ENCODE measurements at places on chromosomes 4 and X.

DNA sequence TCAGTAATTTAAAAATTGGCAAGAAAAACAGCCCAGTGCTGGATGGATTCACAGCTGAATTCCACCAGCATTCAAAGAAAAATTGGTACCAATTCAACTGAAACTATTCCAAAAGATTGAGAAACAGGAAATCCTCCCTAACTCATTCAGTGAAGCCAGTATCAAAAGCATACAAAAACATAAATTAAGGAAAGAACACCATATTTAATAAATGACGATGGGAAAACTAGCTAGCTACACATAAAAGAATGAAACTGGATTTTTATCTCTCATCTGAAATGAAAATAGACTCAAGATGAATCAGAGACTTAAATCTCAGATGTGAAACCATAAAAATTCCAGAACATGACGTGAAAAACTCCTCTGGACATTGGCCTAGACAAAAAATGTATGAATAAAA, 516.8 kb upstream of the SPANXN1 start:
- DNase-seq, result no peak

DNA sequence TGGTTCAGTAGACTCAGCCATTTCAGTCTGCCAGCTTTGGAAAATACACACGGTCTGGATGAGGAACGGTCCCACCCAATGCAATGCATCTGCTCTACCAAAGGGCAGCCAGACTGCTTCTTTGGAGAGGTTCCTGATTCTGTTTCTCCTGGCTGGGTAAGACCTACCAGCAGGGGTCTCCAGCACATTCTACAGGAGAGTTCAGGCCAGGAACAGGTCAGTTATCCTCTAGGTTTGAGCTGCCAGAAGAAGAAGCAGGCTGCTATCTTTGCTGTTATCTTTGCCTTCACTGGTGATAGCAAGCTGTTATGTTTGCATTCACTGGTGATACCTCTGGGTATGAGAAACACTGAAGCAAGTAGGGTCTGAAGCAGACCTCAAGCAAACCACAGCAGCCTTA, 45.5 kb upstream of the PBDC1 start:
- DNase-seq, result no peak

- DNase-seq, result no peak
Measured at GRCh38 chr4:93187892-93188291, 640.7 kb upstream of the ATOH1 start.

GRCh38 chr4:156999175-156999517, 27.5 kb upstream of the PDGFC start:
- DNase-seq, result no peak

DNA sequence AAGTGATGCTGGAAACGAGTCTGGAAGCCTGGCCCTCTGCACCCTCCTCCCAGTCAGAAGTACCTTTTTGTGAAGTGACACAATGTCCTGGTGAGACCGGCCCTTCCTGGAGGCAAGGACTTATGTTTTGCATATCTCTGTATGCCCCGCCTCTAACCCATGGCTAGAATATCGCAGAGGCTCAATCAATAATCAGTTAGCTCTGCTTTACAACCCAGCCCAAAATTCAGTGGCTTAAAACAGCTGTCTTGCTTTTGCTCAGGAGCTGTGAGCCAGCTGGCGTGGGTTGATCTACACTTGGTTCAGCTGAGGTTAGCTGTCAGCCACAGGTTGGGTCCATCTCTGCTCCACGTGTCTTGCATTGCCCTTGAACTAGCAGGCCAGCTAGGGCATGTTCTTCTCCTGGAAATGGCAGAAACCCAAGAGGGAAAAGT, 98.8 kb upstream of the METTL14 start:
- DNase-seq, result no peak

GRCh38 chrX:118418811-118419251, 72.9 kb downstream of the WDR44 start:
- DNase-seq, result no peak

DNA sequence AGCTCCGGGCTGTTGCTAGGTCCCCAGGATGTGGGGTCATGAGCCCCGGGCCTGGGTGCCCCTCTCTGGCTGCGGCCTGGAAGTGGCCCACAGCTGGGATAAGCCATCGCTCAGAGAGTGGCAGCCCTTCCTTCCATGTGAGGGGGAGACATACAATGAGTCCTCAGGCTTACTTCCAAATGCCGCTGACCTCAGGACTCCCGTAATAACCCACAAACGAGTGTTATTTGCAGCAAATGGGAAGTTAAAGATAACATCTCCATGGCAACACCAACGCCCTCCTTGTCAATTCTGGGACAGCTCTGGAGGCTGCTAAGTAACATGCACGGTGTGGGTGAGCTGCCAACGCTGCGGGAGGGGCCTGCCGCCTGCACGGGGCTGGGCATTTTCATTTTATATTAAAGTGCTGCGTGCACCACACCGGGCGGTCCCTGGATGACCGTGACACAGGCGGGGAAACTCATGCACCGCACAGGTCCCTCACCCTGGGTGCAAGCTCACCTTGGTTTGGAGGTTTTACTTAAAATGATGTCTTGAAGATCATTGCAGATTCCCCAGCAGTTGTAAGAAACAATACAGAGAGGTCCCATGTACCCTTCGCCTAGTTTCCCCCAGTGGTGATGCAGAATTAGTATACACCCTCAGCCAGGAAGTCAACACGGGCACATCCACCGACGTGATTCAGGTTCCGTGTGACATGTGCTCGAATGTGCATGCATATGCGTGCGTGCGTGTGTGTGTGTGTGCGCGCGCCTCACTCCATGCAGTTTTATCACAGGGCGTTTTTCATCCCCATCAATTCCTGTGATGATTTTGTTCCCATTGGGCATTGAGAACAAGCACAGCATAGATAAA, 79.4 kb downstream of the ABLIM2 start:
- DNase-seq, result no peak

DNA sequence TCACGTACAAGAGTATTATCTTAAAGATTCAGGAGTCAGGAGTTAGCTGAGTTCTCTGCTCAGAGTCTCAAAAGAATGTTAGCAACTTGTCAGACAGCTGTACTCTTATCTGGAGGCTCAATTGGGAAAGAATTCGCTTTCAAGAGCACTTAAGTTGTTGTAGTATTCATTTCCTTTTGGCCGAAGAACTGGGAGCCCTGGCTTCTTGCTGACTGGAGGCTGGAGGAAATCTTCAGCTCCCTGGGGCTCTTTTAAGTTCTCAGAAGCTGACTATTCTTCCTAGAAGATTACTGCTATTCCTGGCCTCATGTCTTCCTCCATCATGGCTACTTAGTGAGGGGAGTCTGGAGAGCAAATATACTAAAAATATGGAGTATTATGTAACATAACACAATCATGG, 587.2 kb downstream of the EPHA5 start:
- DNase-seq, result no peak

DNA sequence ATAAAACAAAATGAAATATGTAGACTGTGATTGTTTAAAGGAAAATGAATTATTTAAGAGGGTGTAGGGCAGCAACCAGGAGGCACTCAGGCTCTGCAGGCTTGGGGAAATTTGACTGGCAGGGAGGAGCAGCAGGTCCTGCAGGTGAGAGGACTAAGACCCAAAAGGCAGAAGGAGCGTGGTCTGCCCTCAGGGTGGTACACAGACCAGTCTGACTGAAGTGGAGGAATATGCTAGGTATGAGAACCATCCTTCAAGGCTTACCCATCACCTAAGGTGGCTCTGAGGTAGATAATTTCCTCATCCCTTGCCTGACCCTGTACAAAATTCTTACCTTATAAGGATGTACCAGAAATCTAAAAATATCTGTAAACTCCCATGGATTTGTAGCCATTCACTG, 261.3 kb upstream of the RASGEF1B start:
- DNase-seq, result no peak

DNA sequence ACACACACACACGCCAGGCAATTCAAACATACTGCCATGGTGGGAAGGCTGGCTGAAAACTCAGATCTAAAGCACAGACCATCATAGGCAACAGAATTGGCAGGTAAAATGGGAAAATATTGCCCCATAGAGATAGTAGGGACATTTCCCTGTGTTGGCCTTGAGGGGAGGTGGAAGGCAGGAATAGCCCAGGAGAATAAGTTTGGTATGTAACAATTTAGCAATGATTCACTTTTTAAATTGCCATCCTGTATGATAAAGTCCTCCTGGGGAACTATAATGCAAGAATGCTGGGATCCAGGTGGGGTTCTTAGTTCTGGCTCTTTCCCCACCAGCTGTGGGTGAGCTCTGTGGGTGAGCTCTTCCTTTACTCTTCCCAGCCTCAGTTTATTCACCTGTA, 51.0 kb downstream of the ATXN3L start:
- no peak for DNase-seq

DNA sequence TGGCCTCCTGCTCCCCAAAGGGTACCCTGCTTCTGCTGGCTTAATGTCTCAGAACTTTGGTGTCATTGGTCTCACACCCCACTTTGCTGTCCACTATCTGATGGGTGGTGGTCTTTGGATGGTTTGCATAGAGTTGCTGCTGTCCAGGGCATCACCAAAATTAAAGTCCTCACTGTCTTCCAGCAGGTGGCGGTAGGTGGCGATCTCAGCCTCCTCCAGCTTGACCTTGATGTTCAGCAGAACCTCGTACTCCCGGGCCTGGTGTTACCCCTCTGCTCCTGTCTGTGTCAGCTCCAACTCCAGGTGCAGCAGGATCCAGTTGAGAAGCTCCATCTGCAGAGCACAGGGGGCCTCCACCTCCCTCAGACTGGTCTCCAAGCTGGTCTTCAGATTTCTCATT, 1169.5 kb upstream of the PABPC4L start:
- no peak for DNase-seq

- DNase-seq, result no peak
Measured at GRCh38 chrX:27085346-27085745, 377.8 kb downstream of the PPP4R3C start.

- no peak for DNase-seq
Measured at GRCh38 chr4:66585767-66586166, 915.5 kb upstream of the EPHA5 start.

DNA sequence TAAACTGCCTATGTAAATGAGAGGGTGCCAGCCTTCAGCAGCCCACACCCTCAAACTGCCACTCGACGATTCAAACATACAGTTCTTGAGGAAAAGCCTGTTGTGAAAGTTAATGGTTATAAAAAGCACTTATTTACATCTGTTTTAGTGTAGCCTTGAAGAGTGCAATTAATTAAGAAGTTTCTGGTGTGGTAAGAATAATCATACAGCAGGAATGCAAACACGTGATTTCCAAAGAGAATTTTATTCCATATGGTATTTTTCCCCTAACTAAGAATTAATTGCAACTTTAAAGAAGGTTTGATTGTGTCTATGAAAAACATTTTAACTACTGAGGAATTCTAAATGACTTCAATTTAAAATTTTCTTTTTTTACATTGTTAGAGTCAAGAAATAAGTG, 176.3 kb upstream of the PITX2 start:
- no peak for DNase-seq

Measured in activated T-cell treated with anti-CD3 and anti-CD28 coated beads for 1 hour (primary cell).